Heart right ventricle (tissue), 16 donors: ENCODE measurements at places on chromosomes 1 and 21. TPM values are rescaled to one million over a fixed set of nuclear protein-coding genes. Genes with fewer than 3 reads are reported as not detected.

The EPHB2 gene
- 1.3 TPM for total RNA-seq

DNA sequence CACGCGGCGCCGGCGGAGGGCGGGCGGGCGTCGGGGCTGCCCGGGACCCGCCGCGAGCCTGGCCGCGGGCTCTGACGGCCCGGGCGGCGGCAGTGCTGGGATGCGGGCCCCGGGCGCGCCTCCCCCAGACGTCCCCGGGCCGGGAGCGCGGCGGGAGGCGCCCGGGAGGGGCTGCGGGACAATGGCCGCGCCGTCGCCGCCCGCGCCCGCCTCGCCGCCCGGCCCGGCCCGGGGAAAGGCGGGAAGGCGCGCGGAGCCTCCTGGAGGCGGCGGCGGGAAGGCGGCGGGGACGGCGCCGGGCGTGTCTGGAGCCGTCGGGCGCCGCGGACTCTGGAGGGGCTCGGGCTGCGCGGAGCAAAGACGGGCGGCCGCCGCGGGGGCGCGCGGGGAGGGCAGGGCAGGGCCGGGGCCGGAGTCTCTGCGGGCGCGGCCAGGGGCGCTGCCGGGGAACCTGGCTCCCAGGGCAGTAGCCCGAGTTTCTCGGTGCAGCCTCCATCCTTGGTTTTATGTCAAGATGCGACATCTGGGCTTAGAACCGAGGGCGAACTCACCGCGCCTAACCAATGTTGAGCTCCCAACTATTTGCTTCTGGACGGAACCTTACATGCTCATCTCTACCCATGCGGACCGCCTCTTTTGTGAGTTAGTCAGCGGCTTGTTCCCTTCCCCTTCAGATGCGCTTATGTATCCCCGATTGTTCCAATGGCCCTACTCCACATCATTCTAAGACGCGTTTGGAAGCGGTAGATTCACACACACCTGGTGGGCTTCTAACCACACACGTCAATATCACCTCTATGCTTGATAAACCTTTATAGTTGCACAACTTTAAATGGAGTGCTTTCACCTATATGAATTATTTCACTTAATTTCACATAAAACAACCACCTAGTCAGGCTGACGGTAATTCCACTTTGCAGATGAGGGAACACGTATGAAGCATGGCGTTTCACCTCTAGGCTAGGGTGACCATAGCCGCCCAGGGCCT lies 651 bp downstream of the ZBTB8A start:
- H3K27me3 ChIP-seq, result no peaks in the 10 kb centered on the region
- peak; percentile 6 for DNase-seq
- peaks cover 3% of the 10 kb centered on the region for H3K4me1 ChIP-seq
- H3K36me3 ChIP-seq, result no peaks in the 10 kb centered on the region
- peak overlapping the region; percentile 44 for H3K27ac ChIP-seq

DNA sequence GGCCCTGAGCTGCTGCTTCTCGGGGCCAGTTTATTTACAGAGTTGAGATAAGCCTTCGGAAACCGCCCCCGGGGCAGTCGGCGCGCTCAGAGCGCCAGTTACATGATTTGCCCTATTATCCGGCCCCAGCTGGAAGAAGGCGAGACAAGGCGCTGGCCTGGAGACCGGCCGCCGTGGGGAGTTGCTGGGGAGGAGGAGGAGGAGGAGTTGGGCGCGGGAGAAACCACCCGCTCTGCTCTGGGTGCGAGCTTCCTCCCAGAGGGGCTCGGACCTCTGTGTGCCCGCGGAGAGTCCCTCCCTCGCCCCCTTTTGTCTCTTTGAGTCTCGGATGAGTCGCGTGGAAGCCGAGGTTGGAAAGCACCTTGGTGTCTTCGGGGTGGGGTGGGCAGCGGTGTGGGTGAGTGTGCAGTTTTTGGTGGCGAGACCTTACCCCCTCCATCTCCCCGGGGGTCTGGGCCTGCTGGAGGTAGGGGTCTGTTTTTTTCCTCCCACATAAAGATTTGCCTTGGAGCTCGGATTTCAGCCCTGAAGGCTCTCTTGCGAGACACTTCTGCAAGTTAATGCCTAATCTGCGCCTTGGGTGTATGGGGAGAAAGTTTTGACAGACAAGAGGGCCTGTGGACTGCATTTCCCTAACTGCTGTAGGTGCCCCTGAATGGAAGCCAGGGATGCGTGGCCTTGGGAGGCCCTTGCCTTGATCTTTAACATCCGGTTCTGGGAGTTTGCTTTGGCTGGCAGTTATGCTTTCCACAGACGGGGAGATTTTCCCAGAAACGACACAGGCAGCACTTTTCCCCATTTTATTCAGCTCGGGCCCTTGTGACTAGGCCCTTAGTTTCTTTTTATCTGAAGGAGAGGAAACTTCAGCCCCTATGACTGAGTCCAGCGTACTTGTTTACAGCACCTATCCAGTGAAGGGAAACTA lies 80.0 kb downstream of the NDUFS5 start:
- peak overlapping the region; percentile 83 for H3K4me3 ChIP-seq
- H3K4me1 ChIP-seq, result peaks cover 80% of the 10 kb centered on the region
- DNase-seq, result peak; percentile 59
- no peaks in the 10 kb centered on the region for H3K27me3 ChIP-seq

GRCh38 chr21:30718239-30718909 lies at the start of gene KRTAP21-3:
Gene KRTAP21-3, minus strand, starts transcription at chr21:30718777. Its CDS starts 18 bp downstream, at chr21:30718759.
- H3K27me3 ChIP-seq, result no peaks in the 10 kb centered on the region
- no peak within 1 kb of the TSS for H3K27ac ChIP-seq
- DNase-seq, result no peak
- H3K4me1 ChIP-seq, result no peaks in the 10 kb centered on the region

- H3K36me3 ChIP-seq, result no peaks in the 10 kb centered on the region
- H3K27me3 ChIP-seq, result no peaks in the 10 kb centered on the region
- H3K27ac ChIP-seq, result no peak overlapping the region
- DNase-seq, result no peak
- no peak overlapping the region for H3K4me3 ChIP-seq
Measured at GRCh38 chr1:225021037-225021436, 91.6 kb downstream of the DNAH14 start.

GRCh38 chr21:45050345-45050796 lies 24.0 kb upstream of the ADARB1 start:
- no peak overlapping the region for H3K27ac ChIP-seq
- no peaks in the 10 kb centered on the region for H3K27me3 ChIP-seq
- no peaks in the 10 kb centered on the region for H3K4me1 ChIP-seq
- no peak overlapping the region for H3K4me3 ChIP-seq

DNA sequence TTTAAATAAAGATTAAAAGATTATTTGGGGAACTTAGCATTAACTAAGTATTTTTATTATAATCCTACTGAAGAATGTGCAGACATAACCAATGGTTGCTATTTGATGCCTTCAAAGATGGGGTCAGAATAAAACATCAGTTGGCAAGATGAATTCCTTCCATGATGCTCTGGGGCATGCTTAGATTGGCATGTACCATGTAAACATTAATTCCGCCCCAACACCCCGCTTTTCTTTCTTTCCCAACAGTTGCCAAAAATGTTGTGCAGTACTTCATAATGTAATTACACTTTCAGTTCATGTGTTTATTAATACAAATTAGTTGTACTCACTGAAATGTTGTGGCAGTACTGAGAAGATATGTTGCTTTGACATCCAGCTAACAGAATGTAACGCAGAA lies 82.6 kb downstream of the SPAG17 start:
- H3K27ac ChIP-seq, result no peak overlapping the region
- H3K4me3 ChIP-seq, result no peak overlapping the region
- DNase-seq, result no peak
- no peaks in the 10 kb centered on the region for H3K27me3 ChIP-seq
- H3K36me3 ChIP-seq, result no peaks in the 10 kb centered on the region
